Activated T-helper 9 cell treated with anti-CD3 and anti-CD28 coated beads, Interleukin-2, amount 50 U/mL, for 16 hours (primary cell): ENCODE measurements at places on chromosomes 3 and 15.

DNA sequence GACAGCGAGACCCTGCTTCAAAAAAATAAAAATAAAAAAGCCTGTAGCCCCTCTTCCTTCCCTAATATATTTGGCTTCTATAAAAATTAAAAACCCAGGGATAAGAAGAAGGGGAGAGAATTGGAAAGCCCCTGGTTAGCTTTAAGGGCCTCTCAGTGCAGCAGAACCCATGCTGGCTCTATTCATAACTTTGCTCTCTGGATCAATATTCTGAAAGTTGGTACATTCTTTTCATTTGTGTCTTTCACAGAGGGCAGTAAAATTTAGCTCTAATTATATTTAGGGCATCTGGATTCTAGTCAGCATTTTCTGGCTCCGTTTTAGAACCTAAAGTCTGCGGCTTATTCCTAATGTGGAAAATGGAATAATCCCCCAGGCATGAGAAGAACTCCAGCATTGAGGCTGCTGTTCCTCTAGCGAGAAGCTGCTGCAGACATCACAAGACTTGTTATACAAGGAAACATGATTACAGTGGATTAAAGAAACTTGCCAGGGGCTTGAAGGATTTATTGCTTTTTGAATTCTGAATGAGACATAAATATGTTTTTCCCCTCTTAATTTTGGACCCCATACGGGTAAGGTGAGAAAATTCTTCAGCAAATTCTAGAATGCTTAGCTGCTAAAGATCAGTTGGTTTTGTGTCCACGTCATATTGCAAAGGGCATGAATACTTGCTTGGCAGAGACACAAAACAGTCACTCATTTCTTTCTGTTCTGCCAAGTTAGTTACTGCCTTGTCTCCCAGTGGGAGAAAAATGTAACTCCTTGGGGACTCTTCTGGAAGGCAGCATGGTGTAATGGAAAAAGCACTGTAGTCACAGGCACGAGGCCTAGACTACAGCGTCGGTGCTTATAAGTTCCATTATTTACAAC lies 177.7 kb downstream of the VGLL4 start:
- DNase-seq: no peak

- no peak for DNase-seq
These were observed 54.1 kb upstream of the GRIP2 start for GRCh38 chr3:14594234-14594633.

GRCh38 chr3:166706094-166706493 lies 674.0 kb downstream of the ZBBX start:
- DNase-seq: no peak

DNA sequence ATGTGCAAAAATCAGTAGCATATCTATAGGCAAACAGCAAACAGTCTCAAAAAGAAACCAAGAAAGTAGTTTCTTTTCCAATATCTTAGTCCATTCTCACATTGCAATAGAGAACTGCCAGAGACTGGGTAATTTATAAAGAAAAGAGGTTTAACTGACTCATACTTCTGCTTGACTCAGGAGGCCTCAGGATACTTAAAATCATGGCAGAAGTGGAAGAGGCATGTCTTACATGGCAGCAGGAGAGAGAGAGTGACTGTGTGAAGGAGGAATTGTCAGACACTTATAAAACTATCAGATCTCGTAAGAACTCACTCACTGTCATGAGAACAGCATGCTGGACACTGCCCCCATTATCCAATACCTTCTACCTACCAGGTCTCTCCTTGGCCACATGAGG lies 327.9 kb upstream of the EPHA3 start:
- DNase-seq: no peak

- no peak for DNase-seq
These were observed 416.5 kb downstream of the PLCL2 start for GRCh38 chr3:17301271-17301670.

DNA sequence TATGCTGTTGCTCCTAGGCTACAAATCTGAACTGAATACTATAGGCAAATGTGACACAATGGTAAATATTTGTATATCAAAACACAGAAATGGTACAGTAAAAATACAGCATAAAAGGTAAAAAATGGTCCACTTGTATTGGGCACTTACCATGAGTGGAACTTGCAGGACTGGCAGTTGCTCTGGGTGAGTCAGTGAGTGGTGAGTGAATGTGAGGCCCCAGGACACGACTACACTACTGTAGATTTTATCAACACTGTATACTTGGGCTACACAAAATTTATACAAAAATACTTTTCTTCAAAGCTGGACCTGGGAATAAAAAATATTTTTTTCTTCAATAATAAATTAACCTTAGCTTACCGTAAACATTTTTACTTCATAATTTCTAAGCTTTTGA lies 41.6 kb upstream of the DUT start:
- no peak for DNase-seq

DNA sequence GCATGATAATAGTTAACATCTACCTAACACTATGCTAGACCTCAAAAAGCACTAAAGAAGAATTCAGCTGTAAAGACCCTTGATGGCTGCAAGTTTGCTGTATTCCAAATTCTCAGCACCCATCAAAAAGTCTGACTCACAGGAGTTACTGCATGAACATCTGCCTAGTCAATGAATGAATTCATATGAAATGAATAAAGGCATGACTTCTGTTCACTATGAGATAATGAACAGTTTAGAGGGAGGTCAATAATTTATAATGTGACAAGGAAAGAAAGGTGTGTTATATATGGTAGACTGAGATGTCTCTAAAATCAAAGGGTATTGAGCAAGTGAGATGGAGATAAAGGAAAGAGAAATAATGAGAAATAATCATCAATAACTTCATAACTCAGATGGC lies 508.2 kb upstream of the TGFBR2 start:
- no peak for DNase-seq

DNA sequence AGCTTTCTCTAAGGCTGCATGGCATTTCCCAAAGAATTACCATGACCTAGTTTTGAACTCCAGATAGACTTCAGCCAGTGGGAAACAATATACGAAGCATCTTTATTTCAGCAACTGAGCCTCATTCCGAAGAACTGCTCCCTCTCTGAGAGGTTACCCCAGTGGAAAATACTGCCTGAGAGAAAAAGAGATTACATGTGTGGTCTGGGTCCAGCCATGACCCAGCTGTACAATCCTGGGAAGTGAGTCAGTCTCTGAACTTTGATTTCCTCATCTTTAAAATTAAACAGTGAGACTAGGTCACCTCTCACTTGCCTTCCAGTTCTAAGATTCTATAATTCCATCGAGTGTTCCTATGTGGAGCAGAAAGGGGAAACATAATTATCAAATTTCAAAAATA lies 42.4 kb downstream of the TNIK start:
- DNase-seq: no peak

DNA sequence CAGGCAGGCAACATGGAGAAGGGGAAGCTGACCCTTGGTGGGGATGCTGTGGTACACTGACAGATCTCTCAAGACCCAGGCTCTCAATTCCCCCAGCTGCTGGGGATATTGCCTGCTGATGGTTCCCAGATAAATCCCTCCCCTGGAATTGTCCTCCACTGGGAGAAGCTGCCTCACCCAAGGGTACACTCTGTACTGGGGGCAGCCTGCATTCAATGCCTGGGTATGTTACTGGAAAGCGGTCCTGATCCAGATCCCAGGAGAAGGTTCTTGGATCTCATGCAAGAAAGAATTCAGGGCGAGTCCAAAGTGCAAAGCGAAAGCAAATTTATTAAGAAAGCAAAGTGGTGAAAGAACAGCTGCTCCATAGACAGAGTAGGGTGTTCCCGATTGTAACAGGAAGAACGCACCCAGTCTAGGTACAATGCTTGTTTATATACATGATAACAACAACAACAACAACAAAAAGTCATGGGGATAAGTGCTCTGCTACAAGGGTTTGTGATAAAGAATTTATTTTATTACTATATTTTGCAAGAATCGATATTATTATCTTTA lies 591.5 kb upstream of the ADAMTS9 start:
- no peak for DNase-seq

GRCh38 chr15:52136442-52136980 lies 23.9 kb upstream of the BCL2L10 start:
- no peak for DNase-seq

DNA sequence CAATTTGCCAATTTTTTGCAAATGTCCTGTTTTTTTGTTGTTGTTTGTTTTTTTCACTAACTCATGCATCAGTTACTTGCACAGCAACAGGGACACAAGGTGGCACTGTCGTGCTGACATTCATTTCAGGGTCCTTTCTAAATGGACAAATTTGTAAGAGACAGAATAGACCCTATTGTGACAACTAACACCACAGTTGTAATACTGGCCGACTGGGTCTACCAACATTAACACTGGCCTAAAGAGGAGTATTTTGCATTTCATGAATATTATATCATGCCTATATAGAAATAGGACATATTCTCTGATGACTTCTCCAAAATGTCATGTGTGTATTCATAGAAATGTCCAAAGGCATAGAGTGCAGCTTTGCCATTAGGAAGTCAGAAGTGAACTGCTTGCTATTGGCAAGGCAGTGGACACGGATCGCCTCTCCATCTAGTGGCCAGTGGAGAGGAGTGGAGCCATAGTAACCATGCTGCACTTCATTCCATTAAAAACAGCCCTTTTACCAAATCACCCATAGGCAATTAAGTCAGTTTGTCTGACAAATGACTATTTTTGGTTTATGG lies 54.8 kb downstream of the ZBTB20 start:
- DNase-seq: peak; percentile 24

- DNase-seq: no peak
These were observed 20.5 kb upstream of the ABHD2 start for GRCh38 chr15:89067751-89068150.

DNA sequence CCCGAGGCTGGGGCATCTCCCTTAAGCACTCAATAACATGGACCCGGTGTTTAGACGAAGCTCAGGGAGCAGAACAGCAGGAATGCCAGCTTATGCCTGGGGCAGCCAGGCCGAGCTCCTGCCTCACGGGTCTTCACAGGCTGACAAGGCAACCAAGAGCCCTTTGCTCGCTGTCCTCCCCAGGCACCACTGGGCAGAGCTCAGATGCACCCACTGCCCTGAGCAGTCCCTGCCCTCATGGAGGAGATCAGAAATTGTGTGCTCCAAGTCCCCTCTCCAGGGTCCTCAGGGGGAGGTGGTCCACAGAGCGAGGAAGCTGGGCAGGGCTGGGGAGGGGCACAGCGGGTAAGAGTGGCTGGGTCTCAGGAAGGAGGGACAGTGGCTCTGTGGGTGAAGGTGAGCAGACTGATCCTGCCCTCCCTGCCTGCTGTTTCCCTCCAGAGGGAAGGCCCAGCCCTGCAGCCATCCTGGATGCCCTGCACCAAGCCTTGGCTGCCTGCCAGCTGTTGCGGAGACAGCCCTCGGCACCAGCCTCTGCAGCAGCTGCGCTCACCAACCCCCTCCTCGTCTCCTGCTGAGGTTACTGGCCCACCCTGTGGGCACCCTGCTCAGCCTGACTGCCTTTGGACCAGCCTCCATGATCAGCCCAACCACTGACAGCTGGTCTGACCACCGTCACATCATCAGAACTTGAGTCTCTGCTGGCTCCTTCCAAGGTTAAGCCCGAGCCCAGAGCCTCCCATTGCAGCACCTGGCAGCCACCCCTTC lies 21.1 kb upstream of the GP9 start:
- no peak for DNase-seq

- no peak for DNase-seq
These were observed 744.0 kb upstream of the SGO1 start for GRCh38 chr3:20930034-20930433.

DNA sequence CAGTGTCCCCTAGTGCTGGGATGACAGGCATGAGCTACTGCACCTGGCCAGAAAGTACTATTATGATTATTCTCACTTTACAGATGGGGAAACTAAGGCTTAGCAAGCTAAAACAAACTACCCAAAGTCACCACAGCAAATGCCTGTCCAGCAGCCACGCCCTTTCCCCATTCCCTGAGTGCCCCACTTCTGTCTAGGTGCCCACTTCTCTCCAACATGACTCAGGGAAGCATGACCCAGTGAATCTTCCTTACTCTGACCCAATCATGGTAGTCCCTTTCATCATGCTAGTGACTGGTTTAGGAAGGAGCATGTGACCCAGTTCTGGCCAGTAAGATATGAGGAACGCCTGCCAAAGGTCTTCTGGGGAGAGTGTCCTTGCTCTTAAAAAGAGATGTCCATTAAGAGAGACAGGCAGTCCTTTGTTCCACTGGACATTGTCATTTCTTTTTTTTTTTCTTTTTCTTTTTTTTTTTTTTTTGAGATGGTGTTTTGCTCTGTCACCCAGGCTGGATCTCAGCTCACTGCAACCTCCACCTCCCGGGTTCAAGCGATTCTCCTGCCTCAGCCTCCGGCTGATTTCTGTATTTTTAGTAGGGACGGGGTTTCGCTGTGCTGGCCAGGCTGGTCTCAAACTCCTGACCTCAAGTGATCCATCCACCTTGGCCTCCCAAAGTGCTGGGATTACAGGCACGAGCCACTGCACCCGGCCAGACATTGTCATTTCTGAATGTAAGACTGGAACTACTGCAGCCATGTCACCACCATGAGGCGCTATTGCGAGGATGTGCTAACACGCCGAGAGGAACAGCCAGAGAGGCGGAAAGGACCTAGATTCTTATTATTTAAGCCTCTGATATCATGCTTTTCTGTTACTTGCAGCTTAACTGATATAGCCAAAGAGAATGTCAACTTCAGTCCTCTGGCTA lies 19.8 kb downstream of the MEGF11 start:
- no peak for DNase-seq

GRCh38 chr3:173430576-173430975 lies 33.0 kb downstream of the NLGN1 start:
- DNase-seq: no peak

GRCh38 chr15:42584031-42584765 lies 8.8 kb downstream of the STARD9 start:
- no peak for DNase-seq

DNA sequence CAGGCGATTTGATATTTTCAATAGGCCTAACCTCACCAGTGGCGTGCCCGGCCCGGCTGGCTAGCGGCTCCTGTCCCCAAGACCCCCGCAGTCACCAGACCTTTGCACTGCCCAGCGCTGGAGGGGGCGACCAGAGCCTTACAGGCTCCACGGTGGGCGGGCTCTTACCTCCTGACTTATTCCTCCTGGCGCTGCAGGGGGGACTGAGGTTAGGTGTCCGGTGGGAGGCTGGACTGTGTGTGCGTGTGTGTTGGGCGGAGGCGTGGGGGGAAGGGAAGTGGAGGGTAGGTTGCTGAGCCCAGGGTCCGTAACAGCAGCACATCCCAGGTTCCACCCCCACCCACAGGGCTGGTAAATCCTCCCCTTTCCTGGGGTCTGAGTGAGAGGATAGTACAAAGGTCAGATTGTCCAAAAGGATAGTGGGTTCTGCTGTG lies 27.5 kb upstream of the THRB start:
- no peak for DNase-seq

- DNase-seq: no peak
These were observed 98.9 kb downstream of the MEIS2 start for GRCh38 chr15:37001417-37001816.

- no peak for DNase-seq
These were observed 929.4 kb downstream of the ROBO1 start for GRCh38 chr3:78838362-78838761.

DNA sequence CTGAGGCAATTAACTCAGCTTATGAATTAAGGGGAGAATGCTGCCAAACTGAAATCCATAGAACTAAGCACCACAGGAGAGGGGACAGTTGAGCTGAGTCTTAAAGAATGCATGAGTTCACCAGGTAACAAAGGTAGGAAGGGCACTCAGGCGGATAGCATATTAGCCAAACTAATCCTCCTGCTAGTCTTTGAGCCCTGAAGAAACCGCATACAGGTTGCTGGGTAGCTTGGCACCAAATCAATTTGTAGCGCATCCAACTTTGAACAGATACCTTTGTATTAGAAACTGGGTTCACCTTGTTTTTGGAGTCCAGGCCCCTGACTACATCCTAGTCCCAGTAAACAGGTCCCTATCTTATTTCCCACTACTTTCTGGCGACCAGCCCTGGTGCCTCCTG lies 93.7 kb downstream of the FRMD4B start:
- no peak for DNase-seq

- DNase-seq: no peak
These were observed 78.5 kb downstream of the RAD18 start for GRCh38 chr3:8884630-8885290.
